NCI-H510A (cell line): ENCODE measurements at places on chromosomes 11 and 22.

DNA sequence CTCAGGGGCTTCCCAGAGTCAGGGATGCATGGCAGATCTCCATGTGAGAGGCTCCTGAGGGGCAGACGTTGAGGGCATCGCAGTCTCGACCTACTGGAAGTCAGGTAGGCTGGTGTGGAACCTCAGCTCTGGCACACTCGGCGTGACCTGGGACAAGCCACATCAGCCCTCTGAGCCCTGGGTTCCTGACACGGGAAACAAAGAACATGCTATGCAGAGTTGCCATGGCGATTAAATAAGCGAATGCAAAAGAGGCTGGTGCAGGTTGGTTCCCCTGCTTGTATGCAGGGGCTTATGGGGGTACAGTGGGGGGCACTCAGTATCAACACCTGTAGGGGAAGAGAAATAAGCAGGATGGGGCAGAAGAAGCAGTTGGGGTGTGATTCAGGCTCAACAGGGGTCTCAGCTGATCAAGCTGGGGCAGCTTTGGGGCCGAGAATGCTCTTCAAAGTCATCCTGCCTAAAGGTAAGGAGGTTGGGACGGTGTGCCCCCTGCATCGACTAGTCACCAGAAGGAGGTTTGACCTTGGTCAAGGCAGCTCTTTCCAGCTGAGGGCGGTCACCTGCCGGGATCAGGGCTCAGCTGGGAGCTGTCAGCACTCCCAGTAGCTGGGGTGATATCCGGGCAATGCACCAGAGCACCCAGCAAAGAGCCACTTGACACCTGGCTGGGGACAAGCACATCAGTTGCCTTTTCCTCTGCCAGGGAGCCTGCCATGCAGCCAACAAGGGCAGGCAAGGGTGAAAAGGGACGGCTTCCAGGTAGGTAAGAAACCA lies 442.7 kb downstream of the MIAT start:
- DNase-seq, result peak; percentile 36

DNA sequence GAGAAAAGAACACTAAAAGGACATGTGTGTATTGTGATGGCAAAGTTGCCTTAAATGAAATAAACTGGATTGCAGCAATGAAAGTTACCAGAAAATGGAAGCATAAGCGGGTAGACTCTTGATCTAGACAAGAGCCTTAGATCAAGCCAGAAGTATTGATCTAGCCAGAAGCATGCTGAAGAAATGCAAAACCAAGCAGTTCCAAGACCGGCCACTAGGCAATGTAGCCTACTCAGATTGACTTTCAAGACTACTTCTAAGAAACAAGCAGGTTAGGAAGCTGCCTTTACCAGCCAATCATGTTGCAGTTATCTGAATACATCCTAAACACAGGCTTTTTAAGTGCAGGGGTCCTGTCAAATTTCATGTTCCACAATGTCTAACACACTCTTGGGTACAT lies 54.6 kb downstream of the KCNA4 start:
- no peak for DNase-seq

DNA sequence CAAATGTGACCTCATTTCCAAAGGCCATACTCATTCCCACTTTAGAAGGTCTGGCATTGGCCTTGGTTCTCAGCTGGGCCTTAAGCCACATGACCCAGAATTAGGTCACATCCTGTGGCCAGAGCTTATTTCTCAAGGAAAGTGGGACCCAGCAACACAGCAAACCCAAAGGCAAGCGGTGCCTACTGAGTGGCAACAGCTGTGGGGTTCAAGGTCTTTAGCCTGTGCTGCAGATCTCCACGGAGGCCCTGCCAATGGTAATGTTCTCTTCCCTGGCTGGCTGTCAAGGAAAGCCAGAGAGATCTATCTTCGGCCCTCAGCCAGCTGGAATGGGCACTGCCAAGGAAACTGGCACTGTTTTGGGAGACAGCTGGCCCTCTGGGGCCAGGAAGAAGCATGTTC lies 41.5 kb upstream of the TP53I11 start:
- DNase-seq, result no peak

DNA sequence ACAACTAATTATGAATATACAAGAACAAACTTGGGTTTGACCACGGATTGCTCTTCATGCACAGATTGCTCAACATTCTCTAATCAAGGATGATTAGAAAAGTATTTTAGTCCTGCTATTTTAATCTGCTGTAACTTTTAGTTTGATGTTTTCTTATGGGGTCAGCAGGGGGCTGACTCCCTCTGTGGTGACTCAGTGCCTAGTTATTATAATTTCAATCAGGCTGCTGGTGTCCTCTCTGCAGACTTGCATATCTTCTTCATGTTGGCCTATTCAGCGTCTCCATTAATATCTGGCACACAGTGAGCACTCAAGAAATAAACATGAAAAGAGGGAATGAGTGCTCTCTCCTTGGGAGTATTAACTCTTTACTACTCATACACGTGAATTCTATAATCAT lies 223.8 kb upstream of the DDI1 start:
- DNase-seq, result no peak

- DNase-seq, result no peak
Measured at GRCh38 chr11:108846009-108846408, 181.1 kb downstream of the DDX10 start.

DNA sequence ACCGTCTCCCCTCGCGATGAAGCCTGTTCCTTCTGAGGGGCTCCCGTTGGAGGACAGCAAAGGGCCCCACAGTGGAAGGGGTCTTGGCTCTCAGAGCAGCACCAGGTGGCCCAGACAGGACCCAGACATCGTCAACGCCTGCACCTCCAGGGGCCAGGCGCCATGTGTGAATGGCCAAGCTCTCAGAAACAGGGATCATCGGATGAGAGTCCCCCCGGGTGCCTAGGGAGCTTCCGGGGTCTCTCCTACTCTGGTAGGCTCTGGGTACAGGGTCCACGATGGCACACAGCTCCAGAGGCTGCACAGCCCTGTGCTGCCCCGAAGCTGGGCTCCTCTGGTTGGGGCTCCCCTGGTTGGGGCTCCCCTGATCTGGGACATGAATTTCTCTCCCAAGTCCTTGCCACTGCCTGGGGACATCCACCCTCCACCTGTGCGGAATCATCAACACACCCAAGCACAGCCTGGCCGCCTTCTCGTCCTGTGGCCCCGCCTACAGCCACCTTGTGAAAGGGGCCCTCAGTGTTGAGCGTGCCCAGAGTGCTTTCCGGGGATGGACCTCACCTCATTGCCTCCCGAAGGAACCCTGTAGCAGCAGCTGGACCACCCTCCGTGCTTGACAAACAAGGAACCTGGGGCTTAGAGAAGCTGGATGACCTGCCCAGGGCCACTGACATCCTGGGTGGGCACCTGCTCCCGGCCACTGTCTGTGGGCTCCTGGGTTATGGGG lies 929.0 kb downstream of the BRD1 start:
- DNase-seq, result no peak

- DNase-seq, result no peak
Measured at GRCh38 chr11:33920838-33921613, 29.1 kb upstream of the LMO2 start.

GRCh38 chr22:47552541-47553205 lies 790.2 kb downstream of the TBC1D22A start:
- DNase-seq, result no peak

- no peak for DNase-seq
Measured at GRCh38 chr11:45929486-45930030, 7.1 kb downstream of the LARGE2 start.

DNA sequence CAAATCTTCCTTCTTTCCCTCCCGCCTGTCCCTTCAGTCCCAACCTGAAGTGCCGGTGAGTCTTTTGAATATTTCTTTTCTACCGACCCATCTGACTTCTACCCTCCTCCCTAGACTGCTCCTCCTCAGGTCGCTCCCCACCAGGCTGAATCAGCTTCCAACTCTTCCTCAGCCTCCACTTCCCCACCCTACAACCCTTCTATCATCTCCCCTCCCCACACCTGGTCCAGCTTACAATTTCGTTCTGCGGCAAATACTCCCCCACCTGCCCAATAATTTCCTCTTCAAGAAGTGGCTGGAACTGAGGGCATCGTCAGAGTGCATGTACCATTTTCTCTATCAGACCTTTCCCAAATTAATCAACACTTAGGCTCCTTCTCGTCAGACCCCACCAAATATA lies 2.5 kb upstream of the NDUFC2 start:
- DNase-seq, result no peak

- DNase-seq, result no peak
Measured at GRCh38 chr11:414318-414857, 411 bp downstream of the SIGIRR start.

- DNase-seq, result no peak
Measured at GRCh38 chr11:96338910-96339705, 3.9 kb downstream of the MAML2 start.

- no peak for DNase-seq
Measured at GRCh38 chr11:32353884-32354283, 81.5 kb downstream of the WT1 start.

- no peak for DNase-seq
Measured at GRCh38 chr11:1305063-1305495, 4.4 kb downstream of the TOLLIP start.

GRCh38 chr22:20567993-20568417 lies 60.6 kb downstream of the MED15 start:
- DNase-seq, result no peak
